ENCODE measurements at places on chromosomes 7 and 10. TPM values are rescaled to one million over a fixed set of nuclear protein-coding genes. Genes with fewer than 3 reads are reported as not detected.

The IGFBP3 gene
- total RNA-seq: 0.39 TPM

GRCh38 chr10:12634621-12634931 is 285.2 kb downstream of the CAMK1D start:
- H3K27ac ChIP-seq: no peak overlapping the region
- no peak for DNase-seq
- H3K4me1 ChIP-seq: peaks cover 5% of the 10 kb centered on the region

The IRF5 gene
- 20.2 TPM for total RNA-seq

The PARD3 gene
- 0.49 TPM for total RNA-seq

DNA sequence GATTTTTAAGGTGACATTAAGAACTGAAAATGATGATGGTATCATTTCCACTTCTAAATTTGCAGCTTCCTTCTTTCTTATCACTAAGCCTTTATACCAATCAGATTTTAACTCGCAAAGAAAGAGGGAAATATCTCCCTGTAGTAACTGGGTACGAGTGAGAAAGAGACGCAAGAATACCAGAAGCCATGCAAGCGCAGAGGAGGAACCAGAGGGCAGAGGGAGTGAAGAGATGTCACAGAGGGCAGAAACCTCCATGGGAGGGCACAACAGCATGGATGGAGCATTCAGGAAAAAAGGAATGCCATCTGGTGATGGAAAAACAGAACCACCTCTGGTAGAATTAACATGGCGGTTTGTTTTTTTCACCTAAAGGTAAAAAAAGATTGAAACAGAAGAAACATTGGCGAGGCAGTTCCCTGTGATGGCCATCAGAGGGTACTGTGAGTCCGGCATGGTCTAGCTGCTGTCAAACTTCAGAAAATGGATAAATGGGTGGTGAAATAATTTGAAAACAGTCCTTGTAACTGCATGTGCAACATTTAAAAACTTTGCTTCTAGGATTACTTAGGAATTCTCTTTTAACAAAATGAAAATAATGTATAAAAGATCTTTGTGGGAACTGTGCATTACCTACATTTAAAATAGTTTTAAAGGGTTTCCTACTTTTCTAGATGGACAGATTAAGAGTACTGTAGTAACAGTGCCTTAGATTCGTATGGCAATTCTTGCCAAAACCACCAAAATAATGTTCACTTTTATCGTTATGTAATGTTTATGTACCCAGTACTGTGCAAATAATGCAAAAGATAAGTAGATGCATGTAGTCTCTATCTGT is 91.8 kb downstream of the ARHGAP12 start:
- no peak overlapping the region for H3K27ac ChIP-seq
- H3K36me3 ChIP-seq: peaks cover 9% of the 10 kb centered on the region
- no peaks in the 10 kb centered on the region for H3K27me3 ChIP-seq
- no peaks in the 10 kb centered on the region for H3K4me1 ChIP-seq
- DNase-seq: no peak
